Omental fat pad (tissue), 4 donors: ENCODE measurements at places on chromosomes 1 and 21. TPM values are rescaled to one million over a fixed set of nuclear protein-coding genes. Genes with fewer than 3 reads are reported as not detected.

GRCh38 chr1:233361876-233362275 lies 34.4 kb downstream of the MAP3K21 start:
- DNase-seq = no peak

GJA5 gene
- 45.2 TPM for total RNA-seq

- no peak for DNase-seq
Observed at GRCh38 chr1:187960125-187960638, 1131.4 kb downstream of the PLA2G4A start.

DNA sequence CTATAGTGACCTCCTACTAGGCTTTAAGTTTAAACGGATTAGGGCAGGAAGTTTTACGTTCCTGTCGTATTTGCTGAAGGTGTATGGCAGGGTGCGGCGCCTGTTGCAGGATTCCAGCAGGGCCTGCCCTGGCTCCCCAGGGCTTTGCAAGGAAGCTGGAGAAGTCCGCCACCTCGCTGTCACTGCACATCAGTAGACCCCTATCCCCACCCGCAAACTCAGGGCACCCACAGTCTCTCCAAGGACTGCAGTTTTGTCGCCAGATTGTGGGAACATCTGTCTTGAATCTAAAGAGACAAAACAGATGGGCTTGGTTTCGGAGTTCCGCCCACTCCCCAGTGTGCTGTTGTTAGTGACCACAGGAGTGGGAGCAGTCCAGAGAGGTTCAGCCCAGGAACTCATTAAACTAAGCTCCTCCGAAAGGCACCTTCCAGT lies 110.8 kb downstream of the CDC7 start:
- no peak for DNase-seq

DNA sequence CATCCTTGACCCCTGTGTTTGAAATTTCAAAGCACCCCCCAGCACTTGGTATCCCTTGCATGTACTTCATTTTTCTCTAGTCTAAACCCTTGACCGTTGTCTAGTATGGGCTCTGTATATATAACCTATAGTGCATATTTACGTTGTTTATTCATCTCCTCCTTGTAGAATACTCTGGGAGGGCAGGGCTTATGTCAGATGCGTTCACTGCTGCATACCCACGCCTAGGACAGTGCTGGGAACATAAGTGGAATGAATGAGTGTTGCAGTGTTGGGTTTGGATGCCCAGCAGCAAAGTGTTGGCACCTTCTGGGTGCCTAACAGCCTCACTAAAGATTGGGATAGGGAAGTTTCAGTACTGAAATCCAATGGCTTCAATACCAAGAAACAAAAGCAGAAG lies 17.6 kb upstream of the BLACAT1 start:
- DNase-seq = no peak

DNA sequence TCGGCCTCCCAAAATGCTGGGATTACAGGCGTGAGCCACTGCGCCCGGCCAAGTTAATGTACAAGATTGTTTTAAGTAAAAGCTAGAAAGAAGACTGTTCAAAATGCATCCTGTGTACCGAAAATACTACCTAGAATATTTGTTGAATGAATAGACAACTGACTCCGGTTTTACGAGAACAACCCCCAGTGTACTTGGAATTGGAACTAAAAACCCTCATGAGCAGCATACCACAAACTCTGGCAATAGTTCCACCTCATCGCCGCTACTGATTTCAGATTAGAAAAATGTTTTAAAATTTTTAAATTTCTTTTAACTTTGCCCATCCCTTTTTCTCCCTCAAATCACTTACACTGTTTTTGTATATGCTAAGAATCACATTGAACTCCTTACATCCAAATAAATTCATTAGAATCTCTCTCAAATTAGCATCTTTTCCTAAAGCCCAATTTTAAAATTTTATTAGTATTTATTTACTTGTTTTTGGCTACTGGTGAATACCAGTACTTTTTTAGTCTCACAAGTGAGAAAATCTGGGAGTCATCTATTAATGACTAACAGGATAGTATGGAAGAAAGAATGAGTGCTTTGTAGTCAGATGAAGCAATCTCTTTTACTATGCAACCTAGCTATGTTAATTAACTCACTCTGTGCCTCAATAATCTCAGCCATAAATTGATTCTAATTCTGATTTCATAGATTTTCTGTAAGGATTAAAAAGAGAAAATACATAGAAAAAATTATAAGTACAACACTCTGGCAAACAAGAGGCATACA lies 95.1 kb downstream of the GPATCH2 start:
- no peak for DNase-seq

GRHL3 gene
- 0.84 TPM for total RNA-seq
